Kidney epithelial cell (primary cell): ENCODE measurements at places on chromosomes 1 and 21. TPM values are rescaled to one million over a fixed set of nuclear protein-coding genes. Genes with fewer than 3 reads are reported as not detected.

DNA sequence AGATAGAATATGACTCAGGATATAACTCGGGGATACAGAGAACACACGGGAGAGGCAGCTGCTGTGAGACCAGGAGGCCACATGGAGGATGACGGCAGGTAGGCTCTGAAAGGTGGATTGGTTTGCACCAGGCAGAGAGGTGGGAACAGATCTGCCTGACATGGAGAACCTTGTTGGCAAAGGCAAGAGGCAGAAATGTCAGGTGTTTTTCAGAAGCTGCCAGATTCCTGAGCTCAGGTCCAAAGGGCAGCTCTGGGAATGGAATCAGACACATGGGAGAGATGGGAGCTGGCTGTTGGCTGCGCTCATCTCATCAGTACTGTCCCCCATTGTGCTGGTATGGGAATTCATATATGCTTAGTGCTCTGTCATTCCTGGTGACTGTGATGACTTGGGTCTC lies 19.2 kb downstream of the SYT6 start:
- DNase-seq, result no peak

- no peak for DNase-seq
Measured at GRCh38 chr21:23045955-23046354, 2047.7 kb downstream of the NCAM2 start.

GRCh38 chr1:228141226-228142044 lies 1.4 kb downstream of the GUK1 start:
- DNase-seq, result no peak

GRCh38 chr1:91764471-91765115 lies 121.4 kb downstream of the TGFBR3 start:
- no peak for DNase-seq

DNA sequence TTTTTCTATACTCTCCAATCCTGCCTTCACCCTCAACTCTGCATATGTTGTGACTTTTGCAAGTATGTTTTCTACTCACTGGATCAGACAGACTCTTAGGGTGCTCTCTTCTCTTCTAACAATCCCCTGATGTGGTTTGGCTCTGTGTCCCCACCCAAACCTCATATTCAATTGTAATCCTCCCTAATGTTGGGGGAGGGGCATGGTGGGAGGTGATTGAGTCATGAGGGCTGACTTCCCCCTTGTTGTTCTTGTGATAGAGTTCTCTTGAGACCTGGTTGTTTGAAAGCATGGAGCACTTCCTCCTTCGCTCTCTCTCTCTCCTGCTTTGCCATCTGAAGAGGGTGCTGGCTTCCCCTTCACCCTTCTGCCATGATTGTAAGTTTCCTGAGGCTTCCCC lies 148.9 kb upstream of the IGSF21 start:
- no peak for DNase-seq

DNA sequence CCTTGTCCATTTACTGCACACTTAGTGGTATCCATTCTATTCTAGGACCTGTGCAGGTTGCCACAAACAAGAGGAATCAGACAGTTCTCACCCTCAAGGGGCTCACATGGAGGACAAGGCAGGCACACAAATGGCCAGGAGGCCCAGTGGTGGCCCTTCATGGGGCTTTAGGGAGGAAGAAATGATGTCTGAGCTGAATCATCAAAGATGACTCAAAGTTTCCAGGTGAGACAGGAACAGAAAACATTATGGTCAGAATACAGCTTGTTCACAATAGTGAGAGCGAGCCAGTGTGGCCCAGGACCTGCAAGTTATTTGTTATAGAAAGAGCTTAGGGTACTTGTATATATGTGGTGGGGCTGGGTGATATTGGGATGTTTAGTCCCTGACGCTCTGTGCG lies 26.4 kb downstream of the SHISAL2A start:
- no peak for DNase-seq

GRCh38 chr1:202958544-202959275 lies 598 bp upstream of the ADIPOR1 start:
- DNase-seq, result no peak

- DNase-seq, result no peak
Measured at GRCh38 chr1:1543706-1544099, 3.3 kb upstream of the TMEM240 start.

DNA sequence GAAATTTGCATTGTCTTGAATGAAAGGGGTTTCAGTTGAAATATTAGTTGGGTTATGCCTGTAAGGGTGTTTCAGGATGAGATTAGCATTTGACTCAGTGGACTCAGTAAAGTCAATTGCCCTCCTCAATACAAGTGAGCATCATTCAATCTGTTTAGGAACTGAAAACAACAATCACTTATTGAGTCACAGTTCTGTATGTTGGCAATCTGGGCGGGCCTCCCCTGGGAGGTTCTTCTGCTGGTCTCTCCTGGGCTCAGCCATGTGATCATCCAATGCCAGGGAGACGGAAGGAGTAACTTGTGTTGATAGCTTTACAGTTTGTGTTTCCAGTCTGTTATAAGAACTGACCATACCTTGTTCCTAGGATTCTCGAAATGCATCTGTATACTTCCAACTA lies 262.9 kb upstream of the RUNX1 start:
- DNase-seq, result no peak

DNA sequence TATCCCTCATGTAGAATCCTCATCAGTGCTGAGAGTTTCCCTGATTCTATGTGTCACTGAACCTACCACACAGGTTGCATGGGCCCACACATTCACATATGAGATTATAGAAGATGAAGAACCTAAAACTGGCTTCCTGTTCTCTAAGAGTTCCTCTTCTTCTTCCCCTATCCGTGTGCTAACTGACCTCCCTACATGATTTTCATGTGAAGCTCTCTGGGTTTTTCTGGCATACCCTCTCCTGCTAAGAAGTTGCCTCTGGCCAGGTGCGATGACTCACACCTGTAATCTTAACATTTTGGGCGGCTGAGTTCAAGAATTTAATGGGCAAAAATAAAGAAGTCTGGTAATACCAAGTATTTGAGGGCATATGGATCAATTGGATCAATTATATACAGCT lies 5.5 kb upstream of the CD244 start:
- DNase-seq, result no peak

- no peak for DNase-seq
Measured at GRCh38 chr21:27202301-27202700, 235.4 kb upstream of the ADAMTS5 start.

GRCh38 chr1:81505831-81506230 lies 294.9 kb upstream of the ADGRL2 start:
- no peak for DNase-seq

DNA sequence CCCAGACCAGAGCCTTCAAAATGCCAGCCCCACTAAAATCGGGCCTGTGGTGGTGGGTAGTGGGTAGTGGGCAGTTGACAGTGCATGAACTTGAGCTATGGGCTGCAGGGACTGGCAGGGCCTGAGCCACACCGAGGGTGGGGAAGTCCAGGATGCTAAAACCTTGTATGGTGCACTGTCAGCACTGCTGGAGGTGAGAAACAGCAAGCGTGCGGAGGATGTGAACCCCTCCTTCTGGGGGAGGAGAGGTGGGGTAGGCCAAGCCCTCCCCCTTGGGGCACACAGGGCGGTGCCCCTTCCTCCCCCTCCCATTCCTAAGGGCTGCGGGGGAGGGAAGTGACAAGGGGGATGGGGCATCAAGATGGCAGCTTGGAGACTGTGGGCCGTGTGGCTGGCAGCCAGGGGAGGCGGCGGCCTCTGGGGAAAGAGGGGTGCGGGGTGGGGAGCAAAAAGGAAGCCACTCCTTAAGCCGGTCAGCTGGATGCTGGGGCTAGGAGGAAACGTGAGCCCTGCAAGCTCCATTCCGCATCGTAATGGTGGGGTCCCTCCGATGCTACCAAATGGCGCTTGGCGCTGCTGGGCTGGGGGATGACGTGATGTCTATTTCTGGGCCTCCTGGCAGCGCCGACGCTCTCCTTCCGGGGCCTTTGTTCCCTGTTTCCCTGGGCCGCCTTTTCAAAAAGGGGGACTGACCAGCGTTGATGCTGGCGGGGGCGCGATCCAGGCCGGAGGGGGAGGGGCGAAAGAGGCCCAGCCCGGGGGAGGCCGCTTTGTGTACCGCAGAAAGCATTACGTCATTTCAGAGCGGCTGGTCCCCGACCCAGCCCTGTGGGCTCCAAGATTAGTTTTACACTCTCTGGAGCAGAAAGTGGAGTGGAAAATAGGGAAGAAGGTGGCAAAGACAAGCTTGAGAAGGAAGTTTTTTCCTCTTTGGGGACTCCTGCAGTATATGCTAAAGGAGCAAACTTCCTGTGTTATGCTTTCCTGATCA lies 809 bp downstream of the SYT11 start:
- DNase-seq, result no peak

GRCh38 chr1:25599969-25600610 lies 16.5 kb upstream of the MAN1C1 start:
- DNase-seq, result no peak

DNA sequence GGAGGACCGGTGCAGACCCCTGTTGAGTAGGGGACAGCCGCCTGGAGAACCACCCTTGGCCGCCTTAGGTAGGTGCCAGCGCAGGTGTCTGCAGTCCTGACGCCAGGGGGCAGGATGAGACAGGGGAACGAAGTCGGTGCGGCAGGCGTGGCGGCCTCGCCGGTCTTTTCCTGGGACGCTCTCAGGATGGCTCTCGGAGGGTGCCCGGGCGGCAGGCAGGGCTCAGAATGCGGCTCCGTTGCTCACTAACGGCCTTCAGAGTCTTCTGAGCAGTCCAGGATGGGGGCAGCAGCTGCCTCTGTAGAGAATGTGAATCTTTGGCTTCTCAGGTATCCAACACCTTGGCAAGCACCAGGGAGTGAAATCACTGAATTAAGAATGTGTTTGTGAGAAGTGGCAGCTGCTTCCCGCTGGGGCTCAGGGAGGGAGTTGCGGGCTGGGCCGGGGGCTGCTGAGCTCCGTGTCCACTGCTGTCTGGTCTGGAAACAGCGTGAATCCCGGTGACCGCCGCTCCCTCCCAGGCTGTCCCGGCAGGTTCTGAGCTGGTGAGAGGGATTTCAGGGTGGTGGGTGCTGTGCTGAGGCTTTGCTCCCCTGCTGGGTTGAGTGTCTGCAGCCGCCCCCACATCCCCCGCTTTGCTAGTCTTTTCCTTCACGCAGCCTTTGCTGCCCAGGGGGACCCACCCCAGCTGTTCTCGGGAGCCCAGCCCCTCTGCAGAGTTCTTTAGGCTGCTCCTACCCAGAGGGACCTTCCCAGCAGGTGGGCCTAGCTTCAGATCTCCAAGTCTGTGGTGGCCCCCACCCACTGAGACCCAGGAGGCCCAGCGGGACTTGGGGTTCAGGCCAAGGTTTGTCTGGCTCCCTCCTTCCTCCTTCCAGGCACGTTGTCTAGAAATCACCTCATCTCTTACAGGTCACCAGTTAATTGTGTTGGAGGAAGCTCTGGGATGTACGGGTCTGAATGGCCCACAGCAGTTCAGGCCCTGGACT lies 11.1 kb upstream of the C1orf174 start:
- DNase-seq, result peak; percentile 23

GRCh38 chr1:150563340-150564038 lies 14.3 kb downstream of the ADAMTSL4 start:
- no peak for DNase-seq

GRCh38 chr1:230401101-230401500 lies 25.0 kb downstream of the PGBD5 start:
- no peak for DNase-seq

GRCh38 chr1:52658795-52659194 lies 25.8 kb downstream of the SHISAL2A start:
- DNase-seq, result no peak

C1orf185 gene
- total RNA-seq, result not detected in 2 replicates

PRKAB2 gene
- 17.1 and 22.7 TPM in 2 replicates for total RNA-seq

WNT9A gene
- 10.1 and 10.3 TPM in 2 replicates for total RNA-seq

IGSF5 gene
- total RNA-seq, result 0.17 and 0.48 TPM in 2 replicates

MSH4 gene
- total RNA-seq, result 0.08 and 0.27 TPM in 2 replicates

VSIG8 gene
- total RNA-seq, result 0.07 TPM in 1 of 2 replicates, not detected in the other

TFF3 gene
- 0.17 and 0.21 TPM in 2 replicates for total RNA-seq

NBPF19 gene
- 14.9 and 17.5 TPM in 2 replicates for total RNA-seq

CFHR5 gene
- not detected in 2 replicates for total RNA-seq
